ENCODE measurements at places on chromosomes 1 and 21.
A peak's percentile ranks its signal among the peaks of the same experiment; 100 is the strongest.

DNA sequence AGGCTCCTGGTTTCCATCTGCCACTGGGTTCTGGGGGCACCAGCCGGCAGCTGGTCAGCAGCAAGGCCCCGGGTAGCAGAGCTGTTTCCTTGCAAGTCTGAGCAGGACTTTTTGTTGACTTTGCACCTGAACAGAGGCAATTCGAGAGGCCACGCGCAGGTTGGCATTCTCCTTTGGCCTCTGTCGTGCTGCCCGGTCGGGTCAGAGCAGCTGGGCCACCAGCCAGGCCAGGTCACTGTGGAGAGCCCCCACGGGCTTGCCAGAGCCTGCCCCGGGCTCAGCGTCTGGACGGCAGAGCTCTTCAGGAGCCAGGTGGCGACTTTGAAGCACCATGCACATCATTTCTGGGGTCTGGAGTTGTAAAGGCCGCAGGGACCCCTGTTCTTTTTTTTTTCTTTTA lies 28.4 kb upstream of the TMEM52 start:
- no peak for DNase-seq

- DNase-seq, result no peak
Observed at GRCh38 chr1:217542837-217543236, 88.1 kb downstream of the GPATCH2 start.

GRCh38 chr1:86423873-86424272 lies at the start of gene CLCA2:
Gene CLCA2 (plus strand): TSS chr1:86424171. CDS start chr1:86424248, 77 bp downstream.
- DNase-seq, result no peak

- DNase-seq, result no peak
Observed at GRCh38 chr1:98157524-98158313, 236.9 kb upstream of the DPYD start.

DNA sequence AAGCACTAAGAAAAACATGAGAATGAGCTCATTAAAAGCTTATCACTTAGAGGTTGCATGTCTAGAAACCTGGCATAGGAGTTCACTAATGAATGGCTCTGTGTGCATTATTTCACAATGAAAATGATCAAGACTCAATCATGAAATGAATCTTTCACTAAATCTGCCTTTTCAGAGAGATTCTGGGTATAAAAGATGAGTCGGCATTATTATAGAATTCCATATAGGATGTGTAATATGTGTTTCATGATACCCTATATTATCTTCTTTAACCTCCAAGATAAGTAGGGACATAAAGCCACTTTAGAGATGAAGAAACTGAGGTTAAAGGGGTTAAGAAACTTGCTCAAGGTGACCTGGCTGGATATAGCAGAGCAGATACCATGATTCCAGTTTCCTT lies 368.1 kb downstream of the DUSP10 start:
- no peak for DNase-seq

GRCh38 chr1:204923201-204923600 lies 52.5 kb downstream of the NFASC start:
- no peak for DNase-seq

DNA sequence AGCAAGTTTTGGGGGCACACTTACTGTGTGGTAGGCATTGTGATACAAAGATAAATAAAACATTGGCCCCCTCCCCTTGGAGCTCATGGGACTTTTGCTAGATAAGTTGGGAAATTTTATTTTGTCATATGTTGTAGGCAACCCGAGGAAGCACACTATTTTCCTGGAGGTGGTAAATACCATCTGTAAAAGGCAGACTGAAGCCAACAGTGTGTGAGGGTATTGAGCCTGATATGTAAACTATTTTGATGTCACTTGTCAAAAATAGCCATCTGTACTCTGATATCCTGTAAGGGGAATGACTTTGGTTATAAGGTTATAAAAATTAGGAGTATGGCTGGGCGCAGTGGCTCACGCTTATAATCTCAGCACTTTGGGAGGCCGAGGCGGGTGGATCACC lies 30.6 kb downstream of the VANGL2 start:
- DNase-seq, result no peak

- no peak for DNase-seq
Observed at GRCh38 chr1:247376659-247377058, 39.3 kb upstream of the NLRP3 start.

DNA sequence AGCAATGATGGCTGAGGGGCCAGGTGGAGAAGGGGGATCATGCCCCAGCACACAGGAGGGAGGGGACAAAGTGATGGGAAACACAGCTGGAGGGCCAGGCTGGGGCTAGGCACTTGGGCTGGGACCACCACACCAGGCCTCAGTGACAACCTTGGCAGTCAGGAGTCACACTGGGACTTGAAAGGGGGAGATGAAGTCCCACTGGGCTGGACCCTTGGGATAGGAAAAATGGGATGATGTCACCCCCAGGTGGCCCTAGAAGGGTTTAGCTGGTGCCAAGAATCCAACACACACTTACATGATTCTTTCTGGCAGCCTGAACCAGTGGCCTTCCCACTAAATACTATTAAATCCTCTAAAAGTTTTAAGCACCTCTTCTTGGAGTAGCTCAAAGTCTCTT lies 17.1 kb downstream of the ZBTB17 start:
- DNase-seq, result no peak

DNA sequence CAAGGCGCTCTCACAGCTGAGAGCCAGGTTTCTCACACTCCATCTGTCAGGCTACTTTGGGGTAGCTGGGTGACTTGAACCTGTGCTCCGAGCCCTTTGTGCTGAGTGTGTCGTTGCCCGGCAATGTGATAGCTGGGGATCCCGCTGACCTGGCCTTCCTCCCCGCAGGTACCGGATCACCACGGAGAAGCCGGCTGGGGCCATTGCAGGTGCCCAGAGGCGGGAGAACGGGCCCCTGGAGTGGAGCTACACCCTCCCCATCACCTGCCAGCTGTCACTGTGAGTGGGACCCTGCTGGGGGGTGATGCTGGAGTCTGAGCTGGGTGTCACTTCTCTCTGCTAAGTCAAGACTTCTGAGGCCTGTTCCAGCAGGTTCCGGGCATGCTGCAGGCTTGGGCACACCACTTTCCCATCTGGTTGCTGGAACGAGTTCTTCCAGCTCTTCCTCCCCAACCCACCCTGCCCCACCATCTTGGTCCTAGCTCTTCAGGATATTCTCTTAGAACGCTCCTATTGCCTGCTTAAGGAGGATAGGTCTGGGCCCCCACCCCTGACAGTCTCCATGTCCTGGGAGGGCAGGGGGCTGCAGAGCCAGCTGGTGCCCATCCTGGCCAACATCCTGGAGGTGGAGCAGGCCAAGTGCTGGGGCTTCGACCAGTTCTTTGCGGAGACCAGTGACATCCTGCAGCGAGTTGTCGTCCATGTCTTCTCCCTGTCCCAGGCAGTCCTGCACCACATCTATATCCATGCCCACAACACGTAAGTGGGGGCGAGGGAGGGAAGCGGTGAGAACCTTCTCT lies 7.5 kb downstream of the IKBKE start:
- no peak for DNase-seq

DNA sequence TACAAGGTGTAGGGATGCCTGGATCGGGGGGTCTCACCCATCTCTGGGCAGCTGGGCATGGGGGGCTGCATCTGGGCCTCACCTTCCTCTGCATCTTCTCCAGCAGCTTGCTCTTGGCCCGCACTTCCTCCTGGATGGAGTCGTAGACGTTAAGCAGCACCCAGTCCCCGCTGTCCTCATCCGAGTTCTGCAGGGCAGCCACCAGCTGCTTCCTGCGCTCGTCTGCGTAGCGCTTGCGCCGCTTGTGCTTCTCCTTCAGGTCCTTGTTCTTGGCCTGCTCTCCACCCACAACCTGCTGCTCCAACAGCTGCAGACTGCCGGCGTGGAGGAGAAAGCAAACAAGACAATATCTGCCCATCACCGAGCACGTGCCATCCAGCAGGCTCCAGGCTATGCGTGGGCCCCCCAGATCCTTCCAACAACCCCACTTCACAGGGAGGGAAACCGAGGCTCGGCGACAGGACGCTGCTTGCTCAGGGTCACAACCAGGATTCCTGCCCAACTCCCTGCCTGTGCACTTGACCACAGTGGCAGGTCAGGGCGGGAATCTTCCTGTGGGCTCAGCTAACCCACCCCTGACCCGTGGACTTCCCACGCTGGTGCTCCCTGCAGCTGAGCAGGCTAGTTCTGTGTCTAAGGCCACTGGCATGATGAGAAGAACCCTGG lies 21.5 kb upstream of the DDOST start:
- no peak for DNase-seq

GRCh38 chr1:170660281-170660713 lies 3.6 kb upstream of the PRRX1 start:
- no peak for DNase-seq

- no peak for DNase-seq
Observed at GRCh38 chr1:156658945-156659574, 17.1 kb downstream of the BCAN start.

GRCh38 chr1:47655521-47656300 lies 217.9 kb downstream of the FOXD2 start:
- no peak for DNase-seq

GRCh38 chr1:43786201-43786958 lies 79.0 kb downstream of the ST3GAL3 start:
- DNase-seq, result no peak

DNA sequence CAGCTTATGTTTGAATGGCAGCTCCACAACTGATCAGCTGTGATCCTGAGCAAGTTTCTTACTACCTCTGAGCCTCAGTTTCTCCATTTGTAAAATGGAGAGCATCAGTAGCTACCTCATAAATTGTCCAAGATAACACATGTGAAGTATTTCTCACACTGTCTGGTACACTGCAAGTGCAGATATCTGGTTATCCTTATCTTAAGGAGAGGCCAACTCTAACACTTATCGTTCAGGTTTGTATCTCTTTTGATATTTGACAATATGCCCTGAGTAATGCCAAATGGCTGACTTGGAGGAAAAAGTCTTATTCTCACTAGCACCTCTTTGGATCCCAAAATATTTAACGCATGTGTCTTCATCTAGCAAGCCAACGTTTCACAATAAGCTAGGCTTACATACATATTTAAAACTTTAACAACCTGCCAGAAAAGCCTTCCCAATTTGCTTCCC lies 2.7 kb downstream of the CSRP1 start:
- DNase-seq, result no peak

GRCh38 chr1:204344665-204345355 lies 14.9 kb downstream of the PLEKHA6 start:
- no peak for DNase-seq

- DNase-seq, result peak; percentile 71
Observed at GRCh38 chr1:40630488-40631223, 34.8 kb downstream of the RIMS3 start.

GRCh38 chr1:96660503-96660902 lies 61.1 kb upstream of the PTBP2 start:
- no peak for DNase-seq

DNA sequence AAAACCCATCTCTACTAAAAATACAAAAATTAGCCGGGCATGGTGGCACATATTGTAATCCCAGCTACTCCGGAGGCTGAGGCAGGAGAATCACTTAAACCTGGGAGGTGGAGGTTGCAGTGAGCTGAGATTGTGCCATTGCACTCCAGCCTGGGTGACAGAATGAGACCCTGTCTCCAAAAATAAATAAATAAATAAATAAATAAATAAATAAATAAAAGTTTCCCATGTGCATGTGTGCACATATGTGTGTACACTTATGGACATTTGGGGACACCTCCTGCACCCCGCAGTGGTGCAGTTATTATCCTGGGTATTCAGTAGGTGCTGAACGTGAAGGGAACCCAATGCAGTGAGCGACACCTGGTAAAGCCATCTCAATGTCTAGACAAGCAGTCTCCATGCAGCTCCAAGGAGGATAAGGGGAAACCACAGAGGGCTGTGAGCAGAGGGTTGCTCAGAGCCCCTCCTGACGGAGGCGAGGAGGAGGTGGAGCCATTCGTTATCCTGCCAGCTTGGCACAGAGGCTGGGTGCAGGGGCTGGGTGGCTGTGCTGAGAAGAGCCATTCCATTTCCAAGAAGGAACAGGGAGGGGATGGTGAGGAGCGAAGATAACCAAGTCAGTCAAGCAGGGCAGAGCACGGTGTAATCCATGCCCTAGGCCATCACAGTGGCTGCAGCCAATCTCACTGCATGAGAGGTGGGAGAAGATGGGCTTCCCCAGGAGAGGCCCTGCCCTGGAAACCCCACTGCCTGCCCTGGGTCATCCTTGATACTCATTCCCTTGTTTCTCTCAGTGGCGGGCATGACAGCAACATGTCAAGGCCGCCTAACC lies 25.6 kb downstream of the UBIAD1 start:
- no peak for DNase-seq

DNA sequence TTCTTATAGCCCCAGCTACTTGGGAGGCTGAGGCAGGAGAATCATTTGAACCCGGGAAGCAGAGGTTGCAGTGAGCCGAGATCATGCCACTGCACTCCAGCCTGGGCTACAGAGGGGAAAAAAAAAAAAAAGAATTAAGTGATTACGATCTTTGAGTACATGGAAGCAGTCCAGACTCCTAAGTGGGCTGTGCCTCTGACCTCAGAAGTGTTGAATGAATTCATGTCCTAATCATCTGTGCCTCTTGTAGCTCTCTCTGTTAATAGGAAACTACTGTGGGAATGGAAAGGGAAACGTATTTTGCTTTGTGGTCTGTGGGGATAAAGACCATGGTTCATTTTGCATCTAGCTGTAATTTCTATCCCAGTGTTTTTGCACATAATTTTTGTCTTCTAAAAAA lies 8.4 kb upstream of the IVNS1ABP start:
- DNase-seq, result no peak

GRCh38 chr21:43853851-43854772 lies 10.9 kb upstream of the AGPAT3 start:
- peak; percentile 44 for DNase-seq

- no peak for DNase-seq
Observed at GRCh38 chr1:42282867-42283583, 52.0 kb downstream of the FOXJ3 start.

GRCh38 chr1:172605641-172606040 lies 53.3 kb upstream of the FASLG start:
- no peak for DNase-seq
